ENCODE measurements at places on chromosomes 7 and 10.

- DNase-seq: peak; percentile 2
These were observed 80.2 kb downstream of the SORBS1 start for GRCh38 chr10:95480901-95481491.

DNA sequence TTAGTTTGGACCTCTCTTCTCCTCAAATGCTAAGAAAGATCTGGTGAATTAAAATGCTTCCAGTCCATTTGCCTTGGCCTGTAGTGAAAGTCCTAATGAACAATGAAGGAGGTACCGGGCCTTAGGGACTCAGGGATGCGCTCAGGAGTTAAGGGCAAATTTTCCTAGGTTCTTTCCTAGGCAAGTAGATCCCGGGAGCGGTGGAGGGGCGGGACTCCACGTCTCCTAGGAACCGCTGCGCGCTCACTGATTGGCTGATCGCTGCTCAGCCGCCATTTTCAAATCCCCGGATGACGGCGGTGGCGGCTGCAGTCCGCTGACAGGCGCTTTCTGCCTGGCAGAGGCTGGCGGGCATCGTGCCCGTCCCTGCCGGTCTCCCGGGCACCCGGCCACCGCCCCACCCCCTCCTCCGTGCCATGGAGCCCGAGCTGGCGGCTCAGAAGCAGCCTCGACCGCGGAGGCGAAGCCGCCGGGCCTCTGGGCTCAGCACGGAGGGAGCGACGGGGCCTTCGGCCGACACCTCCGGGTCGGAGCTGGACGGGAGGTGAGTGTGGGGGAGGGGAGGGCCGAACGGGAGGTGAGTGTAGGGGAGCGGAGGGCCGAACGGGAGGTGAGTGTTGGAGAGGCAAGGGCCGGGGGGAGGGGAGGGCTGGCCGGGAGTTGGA is at the start of gene NET1:
NET1 (plus strand) TSS at position 281 of the 665 bp plus-strand sequence; CDS start at position 417, 136 bp downstream.
- DNase-seq: peak; percentile 75

GRCh38 chr7:55517191-55517633 is 55.1 kb downstream of the VOPP1 start:
- DNase-seq: peak; percentile 23

DNA sequence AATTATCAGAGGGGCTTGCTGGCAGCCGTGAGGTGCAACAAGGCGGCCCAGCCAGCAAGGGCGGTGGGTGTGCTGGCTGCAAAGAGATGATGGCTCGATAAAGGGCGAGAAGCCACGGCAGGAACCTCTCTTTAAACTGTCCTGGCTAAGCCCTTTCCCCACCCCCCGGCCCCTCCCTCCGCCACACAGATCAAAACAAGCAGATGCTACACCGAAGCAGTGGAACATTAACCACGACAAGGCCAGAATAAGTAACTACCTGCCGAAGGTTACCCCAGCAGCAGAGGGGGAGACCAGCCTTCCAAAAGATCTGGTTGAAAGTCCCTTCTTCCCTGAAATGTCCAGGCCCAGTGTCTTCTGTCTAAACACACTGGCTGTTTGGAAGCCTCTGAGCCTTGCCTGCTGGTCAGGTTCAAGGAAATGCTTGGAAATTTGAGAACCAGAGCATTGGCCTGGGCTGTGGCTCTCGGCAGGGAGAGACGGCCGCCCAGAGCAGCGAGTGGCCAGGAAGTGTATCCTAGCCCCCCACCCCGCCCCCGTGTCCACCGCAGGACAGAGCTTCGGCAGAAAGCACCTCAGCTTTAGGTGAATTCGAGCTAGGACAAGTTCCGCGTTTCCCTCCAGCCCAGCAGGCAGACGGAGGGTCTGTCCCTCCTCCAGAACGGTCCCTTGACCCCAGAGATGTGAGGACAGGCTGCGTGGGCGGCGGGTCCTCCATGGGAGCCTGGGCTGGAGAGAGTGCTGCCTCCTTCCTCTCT is 2.1 kb downstream of the FAM20C start:
- no peak for DNase-seq

GRCh38 chr10:816958-817357 is 114.5 kb downstream of the LARP4B start:
- no peak for DNase-seq

GRCh38 chr10:33537066-33537465 is 202.6 kb upstream of the NRP1 start:
- no peak for DNase-seq

- no peak for DNase-seq
These were observed 118.3 kb downstream of the SEM1 start for GRCh38 chr7:96591159-96591899.

DNA sequence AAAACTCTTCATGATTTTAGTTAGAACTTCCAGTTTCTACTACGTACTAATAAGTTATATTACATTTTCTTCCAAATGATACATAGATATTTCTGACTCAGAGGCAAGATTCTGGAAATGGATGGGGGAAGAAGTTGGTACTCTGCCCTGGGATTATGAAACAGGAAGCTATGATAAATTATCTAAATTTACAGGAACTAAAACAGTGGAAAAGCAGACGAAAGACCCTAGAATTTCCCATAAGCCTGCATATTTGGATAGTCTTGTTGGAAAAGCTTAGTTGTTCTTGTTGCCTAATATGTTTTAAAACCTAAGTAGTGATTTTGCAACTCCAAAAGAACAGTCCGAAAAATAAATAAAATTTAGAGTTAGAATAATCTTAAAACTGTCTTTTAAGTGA is 21.8 kb downstream of the CFAP69 start:
- DNase-seq: no peak

- DNase-seq: no peak
These were observed 42.9 kb downstream of the PRKG1 start for GRCh38 chr10:51117053-51117660.

DNA sequence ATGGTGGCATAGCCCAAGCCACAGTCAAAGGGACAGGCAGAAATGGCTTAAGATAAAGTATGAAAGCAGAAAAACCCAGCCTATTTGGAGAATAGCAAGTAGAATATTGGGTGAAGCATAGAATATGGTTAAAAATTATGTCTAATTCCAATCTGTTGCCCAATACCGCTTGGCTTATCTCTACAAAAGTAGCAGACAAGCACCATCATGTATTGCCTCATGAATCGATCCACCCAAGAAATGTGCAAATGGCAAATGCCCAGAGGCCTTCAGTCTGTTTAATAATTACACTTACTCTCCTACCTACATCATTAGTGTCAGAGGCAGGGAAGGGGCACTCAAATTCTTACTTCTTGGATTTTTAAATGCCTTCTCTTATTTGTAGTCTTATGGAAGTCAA is 130.9 kb upstream of the ADAM12 start:
- no peak for DNase-seq

- no peak for DNase-seq
These were observed 93.6 kb downstream of the CACNB2 start for GRCh38 chr10:18233775-18234174.

GRCh38 chr10:6239213-6239991 is 36.7 kb downstream of the PFKFB3 start:
- DNase-seq: peak; percentile 74

DNA sequence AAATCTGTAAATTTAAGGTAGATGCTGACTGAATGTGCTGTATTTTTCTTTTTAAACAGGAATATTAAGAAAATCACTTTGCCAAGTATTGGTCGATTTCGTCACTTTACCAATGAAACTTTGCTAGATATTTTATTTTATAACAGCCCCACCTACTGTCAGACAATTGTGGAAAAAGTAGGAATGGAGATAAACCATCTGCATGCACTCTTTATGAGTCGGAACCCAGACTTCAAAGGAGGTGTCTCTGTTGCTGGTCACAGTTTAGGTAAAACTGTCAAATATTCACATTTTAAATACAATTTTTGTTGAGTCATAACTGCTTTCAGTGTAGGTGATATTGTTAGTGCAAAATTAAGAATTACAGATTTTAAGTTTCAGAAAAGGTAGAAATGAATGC is 25.2 kb downstream of the SEC23IP start:
- DNase-seq: no peak

GRCh38 chr7:79787623-79788022 is 334.2 kb upstream of the MAGI2 start:
- no peak for DNase-seq

- peak; percentile 10 for DNase-seq
These were observed 115.2 kb downstream of the ZFAND4 start for GRCh38 chr10:45557275-45557905.
